ENCODE measurements at places on chromosomes 7 and 10. TPM values are rescaled to one million over a fixed set of nuclear protein-coding genes. Genes with fewer than 3 reads are reported as not detected.

DNA sequence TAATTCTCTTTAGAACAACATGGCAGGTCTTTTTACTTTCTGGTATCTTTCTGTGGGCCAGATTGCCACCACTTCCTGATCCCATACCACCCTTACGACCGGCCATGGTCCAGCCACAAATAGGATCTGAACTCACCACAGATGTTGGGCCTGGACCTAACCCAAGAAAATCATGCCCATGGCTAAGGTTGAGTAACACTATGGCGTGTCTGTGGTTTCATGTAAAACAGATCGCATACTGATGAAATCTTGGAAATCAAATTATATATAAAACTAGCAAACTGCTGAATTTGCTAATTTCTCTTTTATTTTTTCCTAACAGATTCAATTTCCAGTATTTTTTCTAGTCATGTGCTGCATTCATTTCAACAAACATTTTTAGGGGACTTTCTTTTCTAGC is 77.2 kb downstream of the CH25H start:
- no peak for DNase-seq

DNA sequence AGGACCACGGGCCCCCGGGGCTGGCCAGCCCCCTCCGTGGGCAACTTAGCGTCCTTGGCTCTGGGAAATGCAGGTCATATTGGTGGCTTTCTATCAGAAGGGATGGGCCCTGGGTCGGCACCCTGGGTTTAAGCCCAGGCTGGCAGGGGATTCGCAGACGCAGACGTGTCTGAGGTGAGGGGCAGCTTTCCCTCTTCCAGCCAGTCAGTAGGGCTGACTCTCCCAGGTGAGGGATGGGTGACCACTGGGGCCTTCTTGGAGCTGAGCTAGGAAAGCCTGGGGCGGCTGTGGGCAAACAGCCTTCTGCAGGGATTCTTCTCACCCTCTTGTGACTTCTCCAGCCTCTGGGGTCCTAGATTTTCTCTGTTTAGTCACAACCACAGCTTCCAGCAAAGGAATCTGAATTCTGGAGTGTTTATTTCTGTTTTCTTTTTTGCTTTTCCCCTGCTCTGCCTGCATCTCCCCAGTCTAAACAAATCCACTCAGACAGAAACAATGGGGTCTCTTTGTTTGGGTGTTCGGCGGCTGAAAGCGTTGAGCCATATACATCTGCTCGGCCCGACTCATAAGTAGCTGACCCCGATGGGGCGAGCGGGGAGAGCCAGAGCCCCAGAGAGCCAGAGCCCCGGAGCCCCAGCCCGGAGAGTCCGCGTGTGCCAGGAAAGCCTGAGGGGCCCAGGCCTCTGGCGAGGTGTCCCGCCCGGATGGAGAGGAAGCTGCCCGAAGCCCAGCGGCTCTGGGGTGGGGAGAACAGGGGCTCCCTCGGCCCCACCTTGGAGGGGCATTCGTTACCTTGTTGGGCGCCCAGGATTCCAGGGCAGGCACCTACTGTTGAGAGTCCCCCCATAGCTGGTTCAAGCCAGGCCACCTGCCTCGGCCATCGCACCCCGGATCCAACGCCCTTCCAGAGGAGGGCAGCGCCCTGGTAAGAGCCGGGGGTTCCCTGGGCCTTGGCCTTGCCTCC is 2.0 kb downstream of the MNX1 start:
- no peak for DNase-seq

- DNase-seq: no peak
Measured at GRCh38 chr7:90430614-90431460, 27.6 kb downstream of the CLDN12 start.

GRCh38 chr10:95694665-95695064 is 938 bp upstream of the TCTN3 start:
- DNase-seq: no peak

- DNase-seq: no peak
Measured at GRCh38 chr7:12761111-12761510, 73.7 kb downstream of the ARL4A start.

Gene ABCB4
- polyA plus RNA-seq: 0.53 TPM

Gene DPYSL4
- 1.5 TPM for polyA plus RNA-seq

Gene TLX1
- polyA plus RNA-seq: not detected

Data from urinary bladder (tissue), 4 donors.